ENCODE measurements at places on chromosomes 4 and X.

DNA sequence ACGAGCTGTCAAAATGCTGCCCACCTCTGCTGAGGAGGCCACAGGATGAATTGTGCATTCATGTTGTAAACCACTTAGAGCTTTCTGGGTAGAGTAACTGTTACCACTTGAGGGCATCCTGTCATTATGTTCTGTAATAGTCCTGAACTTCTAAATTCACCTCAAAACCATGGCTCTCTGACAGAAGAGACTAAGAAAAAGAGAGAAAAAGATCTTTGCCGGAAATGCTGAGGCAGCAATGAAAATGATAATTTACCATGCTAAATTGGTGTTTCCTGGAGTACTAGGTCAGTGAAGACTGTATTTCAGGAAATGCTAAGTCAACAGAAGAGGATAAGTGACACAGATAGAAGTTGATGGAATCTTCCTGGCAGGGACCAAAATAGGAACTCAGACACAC is 942.3 kb upstream of the SLIT2 start:
- no peak overlapping the region for H3K4me3 ChIP-seq
- no peak overlapping the region for H3K27ac ChIP-seq
- no peaks in the 10 kb centered on the region for H3K27me3 ChIP-seq
- H3K4me1 ChIP-seq = peaks cover 4% of the 10 kb centered on the region

DNA sequence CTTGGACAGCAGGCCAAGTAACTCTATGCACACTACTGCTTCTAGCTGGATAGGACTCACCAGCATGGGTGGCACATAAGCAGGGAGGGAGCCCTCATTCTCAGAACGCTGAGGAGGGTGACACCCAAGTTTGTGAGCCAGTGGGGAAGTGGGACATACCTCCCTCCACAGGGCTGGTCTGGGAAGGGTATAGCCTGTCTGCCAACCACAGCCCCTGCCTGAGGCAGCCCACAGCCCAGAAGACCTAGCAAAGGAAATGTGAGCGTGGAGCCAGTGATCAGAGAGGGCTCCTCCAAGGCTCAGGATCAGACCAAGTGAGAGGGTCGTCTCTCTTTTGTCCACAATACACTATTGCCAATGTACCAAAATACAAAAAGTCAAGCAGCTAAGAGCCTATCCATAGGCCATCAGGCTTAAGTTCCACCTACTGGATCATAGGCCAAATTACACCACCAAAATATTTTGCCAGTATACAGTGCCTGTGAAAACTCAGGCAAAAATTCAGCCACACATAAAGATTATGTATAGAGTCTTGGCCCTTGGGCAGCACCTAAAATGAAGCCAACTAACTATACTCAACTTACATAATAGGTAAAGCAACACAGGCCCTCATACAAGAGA is 1203.1 kb downstream of the PCDH18 start:
- no peaks in the 10 kb centered on the region for H3K36me3 ChIP-seq
- H3K27me3 ChIP-seq = no peaks in the 10 kb centered on the region
- H3K4me3 ChIP-seq = no peak overlapping the region

GRCh38 chrX:50099331-50099730 is 101.5 kb downstream of the AKAP4 start:
- peaks cover 3% of the 10 kb centered on the region for H3K36me3 ChIP-seq
- H3K4me1 ChIP-seq = no peaks in the 10 kb centered on the region
- H3K27me3 ChIP-seq = no peaks in the 10 kb centered on the region

- no peak overlapping the region for H3K27ac ChIP-seq
- H3K27me3 ChIP-seq = peaks cover 8% of the 10 kb centered on the region
- DNase-seq = no peak
- no peaks in the 10 kb centered on the region for H3K4me1 ChIP-seq
- no peak overlapping the region for H3K4me3 ChIP-seq
Measured at GRCh38 chr4:105102016-105102415, 44.7 kb upstream of the TET2 start.

GRCh38 chr4:179196511-179196910 is 1754.3 kb upstream of the AGA start:
- no peak overlapping the region for H3K27ac ChIP-seq
- no peak overlapping the region for H3K4me3 ChIP-seq
- no peak for DNase-seq
- H3K4me1 ChIP-seq = no peaks in the 10 kb centered on the region
- no peaks in the 10 kb centered on the region for H3K36me3 ChIP-seq
- no peaks in the 10 kb centered on the region for H3K27me3 ChIP-seq

Data from neural crest cell (in vitro differentiated cells).